ENCODE measurements at places on chromosomes 2 and 18.

- DNase-seq: no peak
Observed at GRCh38 chr2:222290736-222291484, 7.9 kb downstream of the PAX3 start.

DNA sequence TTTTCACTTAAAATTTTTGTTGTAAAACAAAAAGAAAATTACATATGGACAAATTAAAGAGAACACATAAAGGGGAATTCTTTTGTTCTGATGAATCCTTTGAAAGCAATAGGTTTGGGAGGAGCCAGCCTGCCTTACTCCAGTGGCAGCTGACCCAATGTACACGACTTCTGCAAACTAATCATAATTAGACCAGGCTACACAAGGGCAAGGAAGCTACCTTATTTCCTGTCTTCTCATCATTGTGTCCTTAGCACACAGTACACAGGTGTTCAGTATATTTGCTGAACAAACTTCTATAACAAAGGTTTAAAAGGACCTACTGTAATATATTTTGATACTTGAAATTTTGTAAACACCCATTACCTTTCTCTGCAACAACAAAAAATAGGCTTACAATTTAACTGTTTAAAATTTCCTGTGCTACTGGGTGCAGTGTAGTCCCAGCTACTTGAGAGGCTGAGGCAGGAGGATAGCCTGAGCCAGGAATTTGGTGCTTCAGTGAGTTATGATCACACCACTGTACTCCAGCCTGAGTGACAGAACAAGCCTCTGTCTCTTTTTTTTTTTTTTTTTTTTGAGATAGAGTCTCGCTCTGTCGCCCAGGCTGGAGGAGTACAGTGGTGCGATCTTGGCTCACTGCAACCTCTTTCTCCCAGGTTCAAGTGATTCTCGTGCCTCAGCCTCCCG, 18.9 kb downstream of the KCNG3 start:
- no peak for DNase-seq

DNA sequence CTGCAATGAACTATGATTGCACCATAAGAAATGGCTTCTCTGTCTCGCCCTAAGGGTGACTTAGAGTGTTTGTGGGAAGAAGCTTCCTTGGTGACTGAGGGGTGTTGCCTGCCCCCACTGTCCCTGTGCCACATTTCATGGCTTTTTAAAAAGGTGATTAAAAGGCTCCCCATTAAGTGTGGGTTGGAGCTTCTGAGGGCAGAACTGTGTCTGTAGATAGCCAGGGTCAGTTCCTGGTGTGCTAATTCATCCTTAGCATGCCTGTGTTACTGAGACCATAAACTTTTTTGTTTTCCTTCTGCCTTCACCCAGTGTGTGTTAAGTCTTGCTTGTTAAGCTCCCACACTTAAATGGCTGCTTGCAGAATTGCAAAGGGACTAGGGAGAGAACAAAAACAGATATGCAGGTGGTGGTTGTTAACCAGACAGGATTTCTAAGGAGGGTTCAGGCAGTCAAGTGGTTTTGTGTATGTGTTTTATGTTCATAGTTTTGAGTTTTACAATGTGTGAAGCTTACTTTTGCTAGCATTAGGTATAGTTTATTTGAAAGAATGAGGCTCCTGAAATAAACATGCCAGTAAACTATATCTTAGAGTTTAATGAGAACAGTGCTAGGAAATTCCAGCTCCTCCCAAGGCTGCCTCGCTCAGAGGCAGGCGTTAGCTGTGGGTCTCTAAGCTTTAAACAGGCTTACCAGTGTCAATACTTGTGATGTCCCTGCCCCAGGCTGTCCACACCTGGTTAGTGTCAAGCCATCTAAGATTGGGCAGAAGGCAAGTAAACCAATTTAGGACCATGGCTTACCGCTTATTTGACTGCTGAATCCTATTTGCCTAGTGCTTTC, 14.5 kb downstream of the CERS6 start:
- no peak for DNase-seq

DNA sequence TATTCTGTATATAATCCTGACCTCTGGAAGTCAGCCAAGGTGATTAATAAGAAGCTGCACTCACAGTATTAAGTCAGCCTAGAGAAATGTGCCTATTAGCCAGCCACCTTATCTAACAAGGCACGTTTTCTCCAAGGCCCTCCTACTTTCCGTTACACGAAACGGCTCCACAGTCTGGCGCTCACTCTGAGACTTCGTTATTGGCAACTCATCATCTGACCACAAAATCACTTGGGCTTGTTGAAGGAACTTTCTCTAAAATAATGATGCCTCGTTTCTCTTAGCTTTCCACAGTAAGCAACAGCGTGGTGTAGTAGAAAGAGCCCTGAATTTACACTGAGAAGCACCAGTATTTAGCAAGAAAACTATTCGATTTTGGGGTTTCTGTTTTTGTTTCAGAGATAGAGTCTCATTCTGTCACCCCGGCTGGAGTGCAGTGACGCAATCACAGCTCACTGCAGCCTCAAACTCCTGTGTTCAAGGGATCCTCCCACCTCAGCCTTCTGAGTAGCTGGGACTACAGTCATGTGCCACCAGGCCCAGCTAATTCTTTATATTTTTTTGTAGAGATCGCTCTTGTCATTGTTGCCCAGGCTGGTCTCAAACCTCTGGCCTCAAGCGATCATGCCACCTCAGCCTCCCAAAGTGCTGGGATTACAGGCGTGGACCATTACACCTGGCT, 53.6 kb upstream of the SLC14A1 start:
- peak; percentile 27 for DNase-seq

DNA sequence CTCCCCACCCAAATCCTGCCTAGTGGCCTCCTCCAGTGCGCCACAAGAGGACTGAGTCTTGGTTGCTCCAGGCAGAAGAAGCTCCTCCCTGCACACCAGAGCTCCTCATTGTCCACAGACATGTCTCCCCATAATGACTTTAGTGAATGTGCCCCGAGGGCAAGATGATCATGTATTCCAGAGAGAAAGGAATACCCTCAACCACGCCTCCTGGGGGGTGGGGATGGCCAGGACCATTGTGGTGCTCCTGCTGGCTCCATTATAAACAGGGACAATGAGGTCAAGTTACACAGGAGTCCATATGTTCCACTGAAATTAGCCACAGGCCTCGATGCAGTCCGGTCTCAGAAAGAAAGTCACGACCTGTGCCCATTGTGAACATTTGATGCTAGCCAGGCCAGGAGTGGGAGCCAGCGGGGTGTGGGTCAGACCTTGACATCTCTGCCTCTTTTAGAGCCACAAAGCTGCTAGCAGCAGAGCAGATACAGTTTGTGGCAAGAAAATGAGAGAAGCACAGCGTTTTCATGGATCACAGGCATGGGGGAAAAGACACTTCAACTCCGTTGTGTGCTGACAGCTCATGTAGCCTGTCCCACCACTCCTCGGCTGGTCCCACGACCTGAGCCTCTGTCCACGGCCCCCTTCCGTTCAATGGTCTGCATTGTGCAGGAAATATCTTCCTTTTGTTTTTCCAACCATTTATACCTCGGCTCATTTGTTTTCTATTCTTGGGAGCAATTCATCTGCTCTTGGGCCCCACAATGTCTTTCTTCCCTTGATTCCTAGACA, 70.7 kb upstream of the FZD7 start:
- DNase-seq: no peak

- DNase-seq: no peak
Observed at GRCh38 chr2:205734436-205735037, 52.2 kb downstream of the NRP2 start.

DNA sequence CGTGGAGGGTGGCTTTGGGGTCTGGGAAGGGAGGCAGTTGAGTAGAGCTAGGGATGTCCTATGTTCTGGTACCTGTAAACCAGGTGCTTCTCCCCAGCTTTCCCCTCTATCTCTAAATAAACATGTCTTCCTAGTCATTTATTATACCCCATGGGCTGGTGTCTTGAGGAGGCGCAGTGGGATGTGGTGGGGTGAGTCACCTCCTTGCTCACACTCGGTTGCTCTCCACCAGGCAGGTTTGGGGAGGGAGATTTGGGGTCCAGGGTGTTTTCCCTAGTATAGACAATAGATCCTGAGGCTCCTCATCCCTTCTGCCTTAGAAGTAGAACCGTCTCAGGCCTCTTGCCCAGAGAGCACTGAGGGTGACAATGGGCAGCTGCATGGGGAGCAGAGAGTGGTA, 5.1 kb downstream of the PSD4 start:
- no peak for DNase-seq

DNA sequence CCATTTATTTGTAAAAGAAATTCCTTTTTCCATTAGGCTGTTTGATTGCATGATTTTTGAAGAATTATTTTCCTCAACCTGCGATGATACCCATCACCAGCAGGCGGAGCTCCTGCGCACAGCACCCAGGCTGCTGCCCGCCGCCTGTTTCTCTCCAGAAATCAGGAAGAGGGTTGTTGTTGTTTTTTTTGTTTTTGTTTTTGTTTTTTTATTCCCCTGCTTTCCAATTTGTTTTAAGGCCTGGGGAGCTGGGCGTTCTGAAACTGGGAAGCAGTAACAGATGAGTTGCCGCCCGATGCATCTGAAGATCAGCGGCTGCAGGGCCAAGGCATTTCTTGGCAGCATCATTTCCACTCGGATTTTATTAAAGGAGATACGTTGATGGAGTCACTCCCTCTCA, 132.1 kb downstream of the MBP start:
- DNase-seq: peak; percentile 32

- no peak for DNase-seq
Observed at GRCh38 chr2:43469713-43470112, 126.1 kb downstream of the THADA start.

- no peak for DNase-seq
Observed at GRCh38 chr2:139067072-139067471, 286.9 kb upstream of the NXPH2 start.

DNA sequence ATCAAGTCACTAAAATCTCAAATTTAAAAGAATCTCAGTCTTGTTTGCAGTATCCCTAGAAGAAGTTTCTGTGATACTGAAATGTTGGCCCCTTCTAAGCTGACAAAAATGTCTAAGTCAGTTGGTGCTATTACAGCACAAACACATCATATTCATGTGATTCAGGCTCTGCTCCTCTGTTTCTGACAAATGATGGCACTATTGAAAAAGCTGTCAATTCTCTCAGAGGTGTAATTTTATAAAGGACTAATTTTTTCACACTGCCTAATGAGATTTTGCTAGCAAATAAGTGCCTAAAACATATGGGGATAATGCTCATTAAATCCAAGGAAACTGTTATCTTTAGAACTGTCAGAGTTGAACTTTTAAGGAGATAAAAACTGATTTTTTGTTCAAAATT, 445.9 kb downstream of the DSC3 start:
- no peak for DNase-seq

DNA sequence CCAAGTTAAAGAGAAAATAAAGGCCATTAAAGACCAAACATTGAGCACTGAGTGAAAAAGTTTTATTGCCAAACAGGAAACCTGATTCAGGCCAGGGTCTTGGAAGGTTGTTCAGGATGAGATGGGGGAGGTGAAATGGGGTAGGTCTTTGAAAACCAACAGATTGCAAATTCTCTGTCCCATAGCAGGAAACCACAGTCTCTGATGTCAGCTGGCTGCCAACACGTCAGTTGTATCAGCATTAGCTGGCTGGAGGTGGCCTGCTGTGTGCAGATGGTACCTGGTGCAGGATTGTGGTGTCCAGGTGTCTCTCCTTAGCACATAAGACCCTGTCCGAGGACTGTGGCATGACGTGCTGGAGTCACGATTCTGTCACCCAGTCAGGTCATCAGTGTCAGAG, 106.3 kb downstream of the MSH2 start:
- no peak for DNase-seq

DNA sequence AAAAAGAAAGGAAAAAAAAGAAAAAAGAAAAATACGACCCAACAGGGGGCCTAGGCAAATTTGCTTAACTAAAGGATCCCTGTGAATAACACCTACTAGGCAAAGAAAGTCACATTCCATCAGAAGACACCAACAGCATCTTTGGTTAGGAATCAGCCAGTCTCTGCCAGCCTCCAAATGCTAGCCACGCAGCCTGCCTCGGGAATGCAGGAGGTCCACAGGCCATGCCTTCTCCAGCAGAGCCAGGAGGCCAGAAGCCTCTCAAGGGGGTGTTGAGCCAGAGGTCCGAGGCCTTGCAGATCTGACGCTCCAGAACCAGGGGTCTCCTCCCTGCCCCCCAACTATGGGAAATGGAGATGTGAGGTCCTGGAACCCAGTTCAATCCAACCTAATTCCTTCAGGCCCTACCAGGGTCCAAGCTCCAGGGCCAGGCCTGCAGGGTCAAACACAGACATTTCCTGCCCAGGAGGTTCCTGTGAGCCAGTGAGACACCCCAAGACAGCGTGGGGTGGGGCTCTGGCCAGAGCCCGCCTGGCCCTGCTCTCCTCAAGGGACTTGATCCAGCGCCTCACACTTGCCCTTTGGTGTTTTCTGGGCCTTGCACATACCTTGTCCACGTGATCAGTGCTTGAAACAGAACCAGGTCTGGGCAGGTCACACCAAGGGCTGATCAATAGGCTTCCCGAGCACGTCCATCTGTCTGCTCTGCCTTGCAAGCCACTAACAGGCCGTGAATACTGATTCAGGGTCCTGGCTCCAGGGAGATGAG, 289.6 kb upstream of the ID2 start:
- DNase-seq: no peak

- DNase-seq: no peak
Observed at GRCh38 chr2:27779417-27780055, 8.0 kb downstream of the MRPL33 start.

DNA sequence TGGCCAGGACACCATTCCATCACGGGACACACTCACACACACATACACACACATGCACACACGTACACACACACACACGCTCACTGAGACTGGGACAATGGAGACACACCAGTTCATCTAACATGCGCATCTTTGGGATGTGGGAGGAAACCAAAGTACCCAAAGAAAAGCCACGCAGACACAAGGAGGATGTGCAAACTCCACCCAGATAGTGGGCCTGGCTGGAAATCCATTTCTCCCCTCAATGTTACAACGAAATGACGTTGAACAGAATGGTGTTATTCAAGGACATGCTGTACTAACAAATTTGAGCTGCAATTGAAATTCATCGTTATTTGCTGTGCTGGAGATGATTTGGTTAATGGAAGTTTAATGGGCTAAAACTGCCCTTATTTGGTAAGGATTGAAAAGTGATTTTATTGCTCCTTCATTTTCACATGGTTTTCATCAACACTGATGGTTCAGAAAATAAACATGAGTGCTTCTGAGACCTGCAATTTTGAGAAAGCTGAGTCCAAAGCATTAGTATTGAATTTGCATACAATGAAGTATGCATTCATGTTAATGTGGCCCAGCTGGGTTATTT, 110.0 kb downstream of the KCNE4 start:
- DNase-seq: no peak

- DNase-seq: no peak
Observed at GRCh38 chr2:162749456-162749855, 89.1 kb downstream of the KCNH7 start.

GRCh38 chr2:215793747-215794595, 219.4 kb downstream of the MREG start:
- no peak for DNase-seq

DNA sequence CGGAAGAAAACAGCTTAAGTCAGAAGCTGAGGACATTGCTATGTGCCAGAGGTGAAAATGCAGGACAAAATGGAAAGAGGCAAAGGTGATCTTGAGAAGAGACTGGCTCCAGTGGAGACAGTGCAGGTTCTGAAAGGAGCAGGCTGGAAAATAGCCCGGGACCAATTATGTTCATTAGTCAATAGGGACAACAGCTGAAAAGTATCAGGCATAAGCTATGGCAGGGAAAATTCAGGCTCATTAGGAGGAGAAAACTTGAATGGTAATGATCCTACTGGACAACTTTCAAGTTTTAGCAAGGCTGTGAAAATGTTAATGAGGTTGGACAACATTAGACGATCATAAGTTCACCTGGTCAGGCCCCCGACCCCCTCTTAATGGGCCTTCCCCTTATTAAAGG, 60.2 kb downstream of the GALNT14 start:
- DNase-seq: no peak
